ENCODE measurements at places on chromosomes 12 and 14. TPM values are rescaled to one million over a fixed set of nuclear protein-coding genes. Genes with fewer than 3 reads are reported as not detected.

Gene LUM
- 191 TPM for total RNA-seq

Gene KRT6B
- total RNA-seq: not detected

Gene C3AR1
- total RNA-seq: 0.56 TPM

Gene INHBE
- total RNA-seq: 0.85 TPM

Gene A2M
- 11.8 TPM for total RNA-seq

Gene RPL10L
- total RNA-seq: not detected

Gene VWF
- total RNA-seq: 4.4 TPM

Gene TROAP
- 1.1 TPM for total RNA-seq

Gene AICDA
- total RNA-seq: not detected

Gene GSC
- 0.85 TPM for total RNA-seq

Gene NANOG
- total RNA-seq: not detected

Gene OVCH1
- under 0.01 TPM for total RNA-seq

Gene GLIPR1L1
- total RNA-seq: not detected

Gene TSHR
- not detected for total RNA-seq

Gene PAPLN
- total RNA-seq: 6.5 TPM

Gene KMT2D
- 19.7 TPM for total RNA-seq

Gene BLTP3B
- 45.7 TPM for total RNA-seq

Gene SLC25A21
- total RNA-seq: under 0.01 TPM

Gene RERGL
- total RNA-seq: 0.38 TPM

Gene PLEKHG7
- total RNA-seq: not detected

Gene ARHGDIB
- 90.9 TPM for total RNA-seq

Gene KRT86
- total RNA-seq: 0.19 TPM

Gene TAS2R19
- 7.3 TPM for total RNA-seq

Gene ANO4
- total RNA-seq: 0.38 TPM

Gene OR4E2
- not detected for total RNA-seq

Gene POTEM
- not detected for total RNA-seq

Gene FIGNL2
- 0.28 TPM for total RNA-seq

Gene GPR65
- 0.28 TPM for total RNA-seq

Gene PTPRB
- 25.7 TPM for total RNA-seq

Data from regular cardiac myocyte (primary cell).